ENCODE measurements at places on chromosomes 16 and 17.
A peak's percentile ranks its signal among the peaks of the same experiment; 100 is the strongest.

DNA sequence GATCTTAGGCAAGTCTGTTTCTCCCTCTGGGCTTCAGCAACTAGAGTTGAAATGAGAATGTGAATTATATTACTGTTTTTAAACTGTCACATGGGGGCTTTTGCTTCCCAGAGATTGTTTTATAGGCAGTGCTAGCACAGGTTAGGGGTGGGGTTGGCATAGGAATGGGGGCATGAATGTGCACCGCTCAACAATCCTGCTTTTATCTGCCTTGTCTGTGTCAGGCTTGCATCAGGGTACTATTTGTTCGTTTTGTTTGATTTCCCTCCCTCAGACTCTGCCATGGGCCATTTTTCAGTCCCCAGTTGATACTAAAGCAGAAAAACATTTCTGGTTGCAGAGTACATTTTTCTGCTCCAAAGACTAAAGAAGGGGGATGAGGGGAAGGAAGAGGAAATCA is 34.6 kb upstream of the IRX6 start:
- no peak for DNase-seq

- peak; percentile 59 for DNase-seq
Measured at GRCh38 chr16:30032083-30032819, 1.2 kb upstream of the TLCD3B start.

DNA sequence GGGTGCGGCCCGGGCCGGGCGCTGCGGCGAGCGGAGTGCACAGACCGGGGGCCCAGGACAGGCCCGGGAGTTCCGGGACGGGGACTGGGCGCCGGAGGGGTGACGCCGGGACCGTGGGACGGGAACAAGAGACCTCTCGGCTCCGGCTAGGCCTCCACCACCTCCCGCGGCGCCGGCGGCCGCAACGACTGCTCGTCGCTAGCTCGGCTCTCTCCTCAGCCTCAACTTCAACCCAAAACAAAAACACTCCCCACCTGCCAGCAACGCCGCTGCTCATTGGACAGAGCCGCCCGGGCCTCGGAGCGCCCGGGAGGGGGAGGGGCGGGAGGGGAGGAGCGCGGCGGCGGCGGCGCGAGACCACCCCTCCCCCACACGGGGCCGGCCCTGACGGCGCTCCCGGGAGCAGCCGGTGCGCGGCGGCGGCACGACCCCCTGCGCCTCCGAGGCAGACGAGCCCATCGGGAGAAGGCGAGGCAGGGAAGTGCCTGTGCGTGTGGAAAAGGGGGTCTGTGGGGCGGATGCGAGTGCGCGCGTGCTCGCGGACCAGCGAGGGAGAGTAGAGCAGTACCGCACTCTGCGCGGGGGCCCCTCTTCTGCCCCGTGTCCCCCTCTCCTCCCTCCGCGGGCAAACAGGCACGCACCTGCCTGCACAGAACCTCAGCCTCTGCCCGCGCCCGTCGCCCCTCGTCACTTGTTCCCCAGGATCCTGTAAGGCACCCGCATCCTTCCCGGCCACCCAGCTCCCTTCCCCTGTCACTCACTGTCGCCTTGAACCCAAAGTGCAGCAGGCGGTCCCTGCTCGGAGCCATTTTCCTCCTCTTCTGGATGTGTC is at the start of gene FBXL20:
Gene FBXL20 (minus strand): TSS at position 215 of the 832 bp plus-strand sequence. CDS start 224 bp downstream, outside the sequence.
- DNase-seq, result peak; percentile 96

GRCh38 chr17:74532115-74532514 is 840 bp upstream of the CD300LB start:
- DNase-seq, result peak; percentile 42

GRCh38 chr16:68420366-68420942 is 27.9 kb downstream of the SMPD3 start:
- DNase-seq, result no peak

DNA sequence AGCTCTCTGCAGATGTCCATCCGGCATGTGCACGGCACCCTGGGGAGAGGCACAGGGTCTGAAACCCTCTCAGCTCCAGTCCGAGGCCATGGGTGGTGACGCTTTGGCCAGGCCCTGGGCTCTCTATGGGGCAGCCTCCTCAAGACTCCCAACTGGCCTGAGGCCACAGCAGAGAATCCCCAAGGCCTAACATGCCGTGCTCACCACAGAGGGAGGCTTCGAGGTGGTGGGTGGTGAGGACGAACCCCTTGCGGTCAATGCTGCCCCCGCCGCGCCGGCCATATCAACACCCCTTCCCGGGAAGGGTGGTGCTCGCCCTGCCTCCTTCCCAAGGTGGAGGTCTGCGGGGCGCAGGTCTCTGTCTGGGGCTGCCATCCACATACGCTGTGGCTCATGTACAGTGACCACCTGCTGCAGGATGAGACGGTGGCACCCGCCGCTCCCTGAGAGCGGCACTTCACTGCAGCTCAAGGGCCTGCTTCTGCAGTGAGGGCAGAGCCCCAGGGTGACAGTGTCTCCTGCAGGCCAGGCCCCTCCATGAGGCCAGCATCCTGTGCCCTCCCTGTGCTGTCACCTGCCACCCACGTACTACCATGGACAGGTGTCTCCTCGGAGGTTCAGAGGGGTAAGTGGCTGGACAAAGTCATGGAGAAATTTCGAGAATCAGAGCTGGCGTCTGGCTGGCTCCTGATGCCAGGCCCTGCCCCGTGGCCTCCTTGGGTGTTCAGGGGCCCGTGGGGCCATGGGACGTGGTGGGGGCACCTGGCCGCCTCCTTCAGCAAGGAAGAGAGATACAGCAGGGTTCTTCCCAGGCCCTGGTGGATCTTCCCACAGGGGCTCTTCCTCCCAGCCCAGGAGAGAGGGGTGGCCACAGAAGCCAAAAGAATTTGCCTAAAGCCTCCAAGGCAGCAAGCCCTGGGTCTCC is 54.6 kb upstream of the ACSF3 start:
- DNase-seq, result no peak

- no peak for DNase-seq
Measured at GRCh38 chr17:57556320-57556719, 188.8 kb downstream of the CCDC182 start.

GRCh38 chr17:57876866-57877237 is 27.0 kb upstream of the MRPS23 start:
- DNase-seq, result no peak

DNA sequence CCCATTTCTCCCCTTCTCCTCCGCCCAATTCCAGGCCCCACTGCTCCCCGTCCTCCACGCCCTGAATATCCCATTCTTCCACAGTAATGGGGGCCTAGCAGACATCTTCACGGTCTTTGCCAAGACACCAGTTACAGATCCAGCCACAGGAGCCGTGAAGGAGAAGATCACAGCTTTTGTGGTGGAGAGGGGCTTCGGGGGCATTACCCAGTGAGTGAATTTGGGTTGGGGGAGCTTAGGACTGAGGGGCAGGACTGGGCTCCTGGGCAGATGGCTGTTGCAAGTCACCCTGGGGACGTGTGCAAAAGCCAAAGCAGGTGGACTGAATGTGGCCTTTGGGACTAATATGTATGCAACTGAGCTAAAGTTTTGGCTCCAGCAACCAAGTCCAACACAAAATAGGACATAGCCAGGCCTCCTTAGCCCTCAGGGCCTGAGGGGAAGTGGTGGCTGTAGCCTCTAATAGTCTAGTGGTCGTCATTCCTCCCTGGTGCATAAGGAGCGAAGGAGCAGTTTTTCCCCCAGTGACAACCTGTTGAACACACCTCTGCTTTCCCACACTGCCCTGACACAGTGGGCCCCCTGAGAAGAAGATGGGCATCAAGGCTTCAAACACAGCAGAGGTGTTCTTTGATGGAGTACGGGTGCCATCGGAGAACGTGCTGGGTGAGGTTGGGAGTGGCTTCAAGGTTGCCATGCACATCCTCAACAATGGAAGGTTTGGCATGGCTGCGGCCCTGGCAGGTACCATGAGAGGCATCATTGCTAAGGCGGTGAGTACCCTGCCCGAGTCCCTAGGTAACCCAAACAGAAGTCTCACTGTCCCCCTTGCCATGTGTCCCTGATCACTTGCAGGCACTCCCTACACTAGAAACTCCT is 2.6 kb downstream of the ACADVL start:
- no peak for DNase-seq

DNA sequence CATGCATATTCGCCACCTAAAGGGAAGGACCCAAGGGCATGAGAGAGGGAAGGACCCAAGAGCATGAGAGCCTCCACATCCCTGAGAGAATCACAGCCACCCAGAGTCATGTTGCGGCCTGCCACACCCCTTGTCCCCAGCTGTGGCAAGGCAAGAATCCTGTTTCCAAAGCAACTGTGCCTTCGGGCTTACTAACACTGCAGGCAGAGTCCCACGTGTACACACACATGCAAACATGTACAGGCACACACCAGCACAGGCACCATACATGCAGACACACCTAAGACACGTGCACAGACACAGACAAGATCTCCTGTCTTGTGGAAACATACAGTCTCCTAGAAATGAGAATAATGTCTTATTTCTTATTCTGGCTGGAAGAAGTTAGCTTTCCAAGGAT is 92.4 kb upstream of the CDYL2 start:
- DNase-seq, result no peak

DNA sequence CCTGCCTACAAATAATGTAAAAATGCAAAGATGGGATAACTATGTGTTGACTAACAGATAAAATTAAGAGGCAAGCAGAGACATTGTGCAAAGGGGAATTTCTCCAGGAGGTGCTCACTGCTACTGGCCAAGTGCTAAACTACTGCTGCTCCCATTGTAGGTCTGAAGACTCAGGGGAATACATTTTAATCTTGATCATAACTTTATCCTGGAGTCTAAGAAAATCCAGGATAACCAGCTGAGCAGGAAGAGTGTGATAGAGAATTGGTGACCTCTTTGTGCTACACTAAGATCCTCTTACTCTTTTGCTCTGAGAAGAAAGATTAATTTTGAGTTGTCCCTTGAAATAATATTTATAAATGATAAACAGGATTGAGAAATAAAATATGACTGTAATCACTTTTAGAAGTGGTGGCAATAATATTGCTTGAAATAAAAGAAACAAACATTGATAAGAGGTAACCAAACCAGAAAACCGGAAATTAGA is 5.9 kb downstream of the RNF43 start:
- DNase-seq, result no peak
